ENCODE measurements at places on chromosomes 4 and X.

DNA sequence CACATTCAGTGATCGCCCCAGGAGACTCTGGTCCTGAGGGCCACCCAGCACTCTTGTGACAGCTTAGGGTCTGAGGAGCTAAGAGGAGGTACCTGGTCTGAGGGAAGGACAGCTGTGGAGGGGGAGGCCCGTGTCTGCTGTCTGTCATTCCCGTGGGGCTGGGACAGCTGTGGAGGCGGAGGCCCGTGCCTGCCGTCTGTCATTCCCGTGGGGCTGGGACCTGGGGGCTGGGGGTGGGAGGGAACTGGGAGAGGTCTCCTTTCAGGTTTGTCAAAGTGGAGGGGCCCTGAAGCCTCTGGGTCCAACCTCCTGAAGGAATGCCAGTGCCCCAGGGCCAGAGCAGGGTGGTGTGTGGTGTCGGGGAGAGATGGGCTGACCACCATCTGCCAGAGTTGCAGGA is 45.0 kb upstream of the ADRA2C start:
- no peak for DNase-seq

- peak; percentile 15 for DNase-seq
These were observed 3.0 kb upstream of the ATP1B4 start for GRCh38 chrX:120358737-120359456.

DNA sequence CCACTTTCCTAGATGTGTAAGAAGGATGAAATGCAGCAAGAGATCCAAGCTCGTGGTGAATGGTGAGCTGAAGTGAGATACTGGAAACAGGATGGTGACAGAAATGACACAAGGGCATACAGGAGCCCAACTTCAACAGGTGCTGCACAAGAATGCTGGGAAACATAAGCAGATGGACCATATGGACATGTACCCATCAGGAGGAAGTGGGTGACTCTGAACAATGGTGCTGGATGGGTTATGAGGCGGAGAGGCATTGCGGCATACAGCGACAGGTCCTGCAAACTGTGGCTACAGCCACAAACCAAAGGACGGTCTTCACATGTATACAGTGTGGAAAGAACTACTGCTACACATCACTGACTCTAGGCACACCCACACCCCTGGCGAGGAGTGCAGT is 265.7 kb downstream of the CAMK2D start:
- DNase-seq = no peak

- no peak for DNase-seq
These were observed 31.2 kb upstream of the GYPA start for GRCh38 chr4:144171697-144172096.

GRCh38 chr4:21387683-21388082 is 560.9 kb downstream of the KCNIP4 start:
- DNase-seq = no peak

DNA sequence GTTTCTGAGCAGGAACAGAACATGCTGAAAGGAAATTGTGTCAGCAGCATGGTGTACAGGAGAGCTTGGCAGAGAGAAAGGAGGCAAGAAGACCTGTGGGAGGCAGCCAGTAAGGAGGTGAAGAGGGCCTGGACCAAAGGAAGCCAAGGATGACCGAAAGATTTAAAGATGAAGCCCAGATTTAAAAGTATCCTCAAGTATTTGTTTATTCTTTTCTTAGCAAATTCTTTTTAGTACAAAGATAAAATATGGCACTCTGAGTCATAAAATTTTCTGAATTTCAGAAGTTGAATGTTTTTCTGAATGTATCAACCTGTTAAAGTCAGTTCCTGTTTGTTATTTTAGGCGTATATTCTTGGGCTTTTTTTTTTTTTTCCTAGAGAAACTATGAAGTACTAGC is 3.5 kb downstream of the PKD2 start:
- no peak for DNase-seq

GRCh38 chr4:102543030-102543928 is 42.1 kb downstream of the NFKB1 start:
- no peak for DNase-seq

- DNase-seq = no peak
These were observed 33.3 kb upstream of the PROM1 start for GRCh38 chr4:16117164-16117563.

GRCh38 chr4:184498598-184498997 is 24.2 kb upstream of the IRF2 start:
- no peak for DNase-seq

DNA sequence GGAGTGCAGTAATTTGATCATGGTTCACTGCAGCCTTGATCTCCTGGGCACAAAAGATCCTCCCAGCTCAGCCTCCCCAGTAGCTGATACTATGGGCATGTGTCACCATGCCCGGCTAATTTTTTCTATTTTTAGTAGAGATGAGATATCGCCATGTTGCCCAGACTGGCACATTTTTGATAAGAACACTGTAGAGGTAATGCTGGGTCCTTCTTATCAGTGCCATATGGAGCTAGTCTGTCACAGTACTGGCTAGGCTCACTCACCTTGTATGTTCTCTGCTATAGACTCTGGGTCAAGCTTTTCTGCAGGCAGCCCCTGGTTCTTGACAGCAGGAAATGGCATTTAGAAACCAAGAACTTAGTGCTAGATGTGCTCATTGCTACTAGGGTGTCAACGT is 53.9 kb downstream of the BCOR start:
- DNase-seq = no peak

- no peak for DNase-seq
These were observed 11.5 kb downstream of the ANXA5 start for GRCh38 chr4:121685257-121685656.

GRCh38 chr4:88621763-88622327 is 29.6 kb downstream of the HERC3 start:
- no peak for DNase-seq

DNA sequence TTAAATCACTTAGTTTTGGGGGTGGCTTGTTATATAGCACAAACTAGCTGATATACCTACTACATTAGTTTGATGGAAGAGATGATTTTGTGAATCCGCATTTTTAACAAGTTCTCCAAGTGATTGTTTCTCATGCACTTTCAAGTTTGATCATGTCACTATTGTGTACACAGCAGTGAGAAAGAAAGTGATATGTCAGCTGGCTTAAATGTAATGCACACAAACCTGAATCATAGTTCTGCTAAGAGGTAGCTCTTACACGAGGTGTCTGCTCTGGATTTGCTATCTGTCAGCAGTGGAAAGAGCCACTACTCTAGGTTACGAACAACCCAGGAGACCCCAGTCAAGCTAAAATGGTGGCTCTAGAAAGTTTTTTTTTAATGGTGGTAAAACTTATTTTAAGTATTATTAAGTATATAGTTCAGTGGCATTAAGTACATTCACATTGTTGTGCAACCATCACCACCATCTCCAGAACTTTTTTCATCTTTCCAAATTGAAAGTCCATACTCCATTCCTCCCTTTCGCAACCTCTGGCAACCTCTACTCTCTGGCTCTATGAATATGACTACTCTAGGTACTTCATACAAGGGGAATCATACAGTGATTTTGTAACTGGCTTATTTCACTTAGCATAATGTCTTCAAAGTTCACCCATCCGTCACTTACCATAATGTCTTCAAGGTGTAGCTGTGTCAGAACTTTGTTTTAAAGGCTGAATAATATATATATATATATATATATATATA is 147.3 kb downstream of the HS6ST2 start:
- no peak for DNase-seq

GRCh38 chrX:1902901-1903235 is 288.0 kb downstream of the ASMT start:
- no peak for DNase-seq

- no peak for DNase-seq
These were observed 9.8 kb downstream of the PGRMC2 start for GRCh38 chr4:128277856-128278255.

DNA sequence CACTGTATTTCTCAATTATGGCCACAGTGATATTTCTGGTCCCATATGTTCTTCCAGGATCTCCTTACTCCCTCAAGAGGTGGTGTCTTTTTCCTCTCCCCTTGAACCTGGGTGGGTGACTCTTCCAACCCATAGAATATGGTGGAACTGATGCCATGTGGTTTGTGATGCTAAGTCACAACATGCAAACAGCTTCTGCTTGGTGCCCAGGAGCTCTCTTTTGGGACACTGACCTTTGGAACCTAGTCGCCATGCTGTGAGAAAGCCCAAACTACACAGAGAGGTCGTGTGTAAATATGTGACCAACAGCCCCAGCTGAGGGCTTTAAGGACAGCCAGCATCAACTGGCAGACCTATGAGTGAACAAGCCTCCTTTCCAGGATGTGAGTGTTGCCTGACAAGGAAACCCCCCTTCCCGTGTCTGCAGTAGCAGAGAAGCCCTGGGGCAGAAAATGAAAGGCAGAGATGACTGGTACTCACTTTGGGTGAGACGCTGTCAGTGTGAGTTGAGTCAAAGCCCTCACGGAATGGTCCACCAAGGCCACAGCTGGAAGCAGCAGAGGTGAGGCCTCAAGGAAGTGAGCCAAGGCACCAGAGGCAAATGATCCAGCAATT is 223.4 kb downstream of the BCOR start:
- peak; percentile 86 for DNase-seq

DNA sequence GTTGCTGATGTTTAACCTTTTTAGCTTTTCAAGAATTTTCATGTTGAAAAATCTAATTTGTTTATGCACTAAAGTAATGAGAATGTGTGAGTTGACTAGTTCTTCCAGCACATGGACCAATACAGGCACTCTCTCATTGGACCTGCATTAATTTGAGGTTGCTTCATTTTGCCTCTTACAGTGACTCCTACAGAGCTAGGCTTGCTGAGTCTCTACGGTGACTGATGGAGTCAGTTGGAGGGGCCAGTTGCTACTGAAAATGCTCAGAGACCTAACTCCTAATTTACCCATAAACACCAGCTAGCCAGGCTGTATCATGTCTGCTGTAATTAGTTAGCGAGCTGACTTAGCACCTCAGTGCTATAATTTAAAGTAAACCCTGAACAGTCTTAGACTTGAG is 10.9 kb downstream of the MTHFD2L start:
- DNase-seq = no peak

DNA sequence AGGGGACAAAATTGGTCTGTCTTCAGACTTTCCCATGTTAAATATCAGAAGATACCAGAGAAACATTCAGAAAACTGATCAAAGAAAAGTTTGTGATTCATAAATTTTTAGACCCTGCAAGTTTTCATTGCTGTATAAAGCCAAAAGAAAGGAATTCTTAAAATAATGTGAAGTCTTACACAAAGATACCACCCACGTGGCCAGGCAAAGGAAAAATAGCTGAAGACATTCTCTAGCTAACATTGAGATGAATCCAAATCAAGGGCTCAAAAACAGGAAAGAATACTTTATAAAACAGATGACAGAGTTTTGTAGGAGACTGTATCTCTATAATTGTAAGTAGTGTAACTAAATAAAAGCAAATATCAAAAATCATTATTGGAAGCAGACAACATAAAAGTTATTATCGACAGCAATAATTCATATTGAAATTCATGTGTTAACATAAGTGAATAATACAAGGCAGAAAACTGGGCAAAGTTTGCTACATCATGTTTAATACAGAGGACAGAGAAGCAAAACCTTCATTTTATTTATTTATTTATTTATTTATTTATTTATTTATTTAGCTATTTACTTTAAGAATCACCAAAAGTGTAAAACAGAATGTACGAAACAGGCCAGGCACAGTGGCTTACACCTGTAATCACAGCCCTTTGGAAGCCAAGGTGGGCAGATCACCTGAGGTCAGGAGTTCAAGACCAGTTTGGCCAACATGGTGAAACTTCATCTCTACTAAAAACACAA is 204.6 kb upstream of the SLIT2 start:
- no peak for DNase-seq

GRCh38 chr4:4406455-4407298 is 19.8 kb downstream of the NSG1 start:
- DNase-seq = no peak

GRCh38 chr4:86561256-86561655 is 32.9 kb upstream of the PTPN13 start:
- no peak for DNase-seq

DNA sequence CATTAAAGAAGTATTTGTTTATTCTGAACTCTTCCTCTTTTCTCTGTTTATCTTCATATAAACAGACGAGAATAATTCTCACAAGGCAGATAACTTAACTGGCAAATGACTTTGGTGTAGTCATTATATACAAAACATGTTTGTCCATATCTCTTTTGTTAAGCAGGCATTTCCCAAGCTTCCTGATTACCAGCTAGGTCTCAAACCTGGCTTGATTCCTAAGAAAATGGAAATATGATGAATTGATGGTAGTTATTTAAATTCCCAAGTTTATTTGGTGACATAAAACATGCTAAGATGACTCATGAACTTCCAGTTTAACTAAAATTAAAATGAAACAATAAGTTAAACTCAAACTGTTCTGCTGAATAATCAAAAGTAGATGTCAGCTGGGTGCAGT is 96.8 kb downstream of the ARSJ start:
- no peak for DNase-seq

GRCh38 chr4:115334736-115335411 is 221.5 kb upstream of the NDST4 start:
- no peak for DNase-seq

GRCh38 chr4:151782296-151782695 is 21.5 kb upstream of the GATB start:
- DNase-seq = no peak

All from activated naive CD4-positive, alpha-beta T cell treated with anti-CD3 and anti-CD28 coated beads, Interleukin-2, amount 50 U/mL, for 72 hours (primary cell).